ENCODE measurements at places on chromosomes 3 and 15.

GRCh38 chr15:57609805-57610529 lies 18.3 kb downstream of the MYZAP start:
- DNase-seq: no peak

DNA sequence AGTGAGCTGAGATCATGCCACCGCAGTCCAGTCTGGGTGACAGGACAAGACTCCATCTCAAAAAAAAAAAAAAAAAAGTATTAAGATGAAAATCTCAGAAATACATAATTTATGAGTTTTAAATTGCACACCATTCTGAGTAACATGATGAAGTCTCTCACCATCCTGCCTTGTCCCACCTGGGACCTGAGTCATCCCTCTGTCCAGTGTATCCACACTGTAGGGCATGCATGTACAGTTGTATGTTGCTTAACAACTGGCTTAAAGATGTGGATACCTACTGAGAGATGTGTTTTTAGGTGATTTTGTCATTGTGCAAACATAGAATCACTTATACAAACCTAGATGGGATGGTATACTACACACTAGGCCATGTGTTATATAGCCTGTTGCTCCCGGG lies 17.1 kb downstream of the ASB14 start:
- no peak for DNase-seq

DNA sequence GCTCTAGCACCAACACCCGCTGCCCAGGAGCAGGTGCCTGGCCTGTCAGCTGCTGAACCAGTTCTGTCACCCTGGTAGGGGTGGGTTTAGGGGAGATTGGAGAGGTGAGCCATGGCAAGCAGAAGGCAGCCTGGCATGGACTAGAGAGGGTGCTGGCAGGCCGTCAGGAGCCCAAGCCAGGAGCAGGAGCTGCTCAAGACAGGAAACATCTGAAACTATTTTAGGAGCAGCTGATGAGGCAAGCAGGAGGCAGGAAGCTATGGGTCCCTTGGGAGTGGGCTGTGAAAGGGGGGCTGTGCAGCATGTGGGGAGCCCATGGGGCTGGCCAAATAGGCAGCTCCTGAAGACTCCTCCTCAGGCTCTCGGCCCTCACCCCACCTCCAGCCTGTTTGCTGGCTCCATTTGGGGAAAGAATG lies 2.3 kb downstream of the INKA1 start:
- DNase-seq: peak; percentile 60

- no peak for DNase-seq
Observed at GRCh38 chr3:120144267-120144666, 50.0 kb upstream of the GSK3B start.

- DNase-seq: no peak
Observed at GRCh38 chr3:42519568-42519962, 17.1 kb downstream of the VIPR1 start.

DNA sequence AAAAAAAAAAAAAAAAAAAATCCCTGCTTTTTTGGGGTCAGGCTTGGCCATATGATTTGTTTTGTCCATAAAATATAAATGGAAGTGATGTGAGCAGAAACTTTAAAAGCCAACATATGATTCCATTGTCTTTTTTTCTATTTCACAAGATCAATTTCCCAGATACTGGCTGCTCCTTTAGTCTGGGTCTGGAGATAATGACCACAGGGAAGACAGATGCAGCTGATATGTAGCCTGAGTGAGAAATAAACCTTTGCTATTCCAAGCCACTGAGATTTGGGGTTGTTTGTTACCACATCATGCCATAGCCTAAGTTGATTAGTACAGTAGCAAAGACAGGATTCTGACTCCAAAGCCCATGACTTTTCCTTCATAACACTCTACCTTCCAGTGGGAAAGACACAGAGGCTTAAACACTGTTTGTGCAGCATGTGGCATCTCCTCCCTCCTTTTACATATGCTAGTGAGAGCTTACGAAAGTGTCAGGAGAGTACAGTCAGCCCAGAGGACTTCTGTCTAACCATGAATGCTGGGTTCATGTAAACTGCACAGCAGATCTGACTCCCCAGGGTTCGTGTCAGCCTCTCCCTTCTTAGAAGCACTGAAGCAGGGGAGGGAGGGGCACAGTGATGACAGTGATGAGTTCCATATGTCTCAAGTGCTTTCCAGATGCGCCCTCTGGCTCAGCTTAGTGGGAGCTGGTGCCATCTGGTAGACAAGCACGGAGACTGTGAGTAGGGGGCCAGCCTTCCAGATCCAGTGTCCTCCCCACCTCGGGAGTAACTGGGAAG lies 36.7 kb upstream of the SLC7A14 start:
- no peak for DNase-seq

DNA sequence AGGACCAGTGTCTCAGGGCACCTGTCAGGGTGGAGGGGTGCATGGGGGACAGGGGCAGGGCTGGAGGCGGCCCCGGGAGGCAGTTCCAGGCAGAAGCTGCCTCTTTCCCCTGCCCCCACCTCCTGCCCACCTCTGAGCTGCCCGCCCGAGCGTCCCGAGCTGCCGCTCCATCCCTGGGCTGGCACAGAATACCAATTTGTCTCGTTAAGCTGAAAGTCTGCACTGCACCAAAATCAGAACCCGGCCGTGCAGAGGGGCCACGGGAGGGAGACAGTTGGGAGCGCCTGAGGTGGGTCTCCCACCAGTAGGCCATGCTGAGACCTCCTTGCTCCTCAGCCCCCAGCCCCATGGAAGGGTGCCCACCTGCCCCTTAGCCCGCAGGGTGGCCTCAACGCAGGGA lies 1.3 kb upstream of the ATP2B2 start:
- DNase-seq: no peak

- DNase-seq: peak; percentile 14
Observed at GRCh38 chr15:91855684-91856489, 2.4 kb downstream of the SLCO3A1 start.

- DNase-seq: no peak
Observed at GRCh38 chr15:85879334-85880163, 84.8 kb upstream of the KLHL25 start.

DNA sequence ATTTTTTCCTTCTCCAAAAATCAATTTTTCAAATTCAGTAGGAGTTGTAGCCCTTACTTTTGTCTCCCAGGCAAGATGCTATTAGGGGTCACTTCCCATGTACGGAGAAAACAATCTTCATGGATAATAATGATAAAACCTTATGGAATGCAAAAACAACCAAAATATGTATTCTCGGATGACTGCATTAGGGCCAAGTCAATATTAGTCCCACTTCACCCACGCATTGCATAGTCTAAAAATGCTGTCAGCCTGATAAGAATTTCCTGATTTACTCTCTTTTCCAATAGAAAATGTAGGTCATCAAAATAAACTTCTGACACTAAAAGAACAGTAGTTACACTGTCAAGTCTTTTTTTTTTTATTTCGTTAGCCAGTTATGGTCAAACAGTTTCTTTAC lies 2.7 kb downstream of the VGLL3 start:
- DNase-seq: no peak

GRCh38 chr15:84034578-84035398 lies 200.8 kb upstream of the GOLGA6L4 start:
- DNase-seq: no peak

DNA sequence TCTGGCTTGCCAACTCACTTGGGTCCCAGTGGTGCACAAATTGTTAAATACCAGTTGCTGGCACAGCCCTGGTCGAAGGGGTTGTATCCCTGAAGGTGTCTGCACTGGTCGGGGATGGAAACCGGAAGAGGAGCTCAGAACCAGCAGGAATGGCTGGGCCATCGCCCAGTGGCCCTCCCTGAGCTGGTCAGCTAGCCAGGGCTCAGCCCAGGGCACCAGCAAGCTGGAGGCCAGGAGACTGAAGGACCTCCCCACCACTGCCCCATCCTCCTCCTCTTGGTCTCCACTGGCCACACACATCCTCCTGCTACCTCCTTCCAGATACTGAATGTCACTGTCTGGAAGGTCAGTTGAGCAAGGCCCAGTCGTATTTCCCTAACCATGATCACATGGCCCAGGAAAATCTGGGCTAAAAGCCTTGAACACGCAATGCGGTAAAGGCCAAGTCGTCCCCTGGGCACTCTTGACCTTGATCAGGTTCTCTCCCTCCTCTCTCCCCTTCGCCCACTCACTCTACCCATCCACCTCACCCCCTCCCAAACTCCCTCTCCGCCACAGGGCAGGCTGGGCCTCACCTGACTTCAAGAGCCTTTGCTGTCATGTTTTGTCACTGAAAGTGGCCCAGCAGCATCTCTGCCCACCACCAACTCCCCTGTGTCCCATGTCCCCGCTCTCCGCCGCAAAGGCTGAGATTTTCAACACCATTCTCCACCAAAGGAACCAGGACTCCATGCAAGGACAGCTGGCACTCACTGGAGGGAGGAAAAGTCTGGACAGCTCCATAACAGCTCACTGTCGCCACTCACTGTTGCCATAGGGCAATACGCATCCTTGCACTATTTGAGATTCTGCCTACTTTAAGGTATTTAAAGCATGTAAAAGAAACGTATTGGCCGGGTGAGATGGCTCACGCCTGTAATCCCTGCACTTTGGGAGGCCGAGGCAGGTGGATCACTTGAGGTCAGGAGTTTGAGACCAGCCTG lies 12.1 kb downstream of the ZDHHC19 start:
- DNase-seq: no peak

GRCh38 chr3:55483196-55484095 lies 3.7 kb downstream of the WNT5A start:
- peak; percentile 12 for DNase-seq
